Adrenal gland (tissue), 19 donors: ENCODE measurements at places on chromosomes 6 and 20.

DNA sequence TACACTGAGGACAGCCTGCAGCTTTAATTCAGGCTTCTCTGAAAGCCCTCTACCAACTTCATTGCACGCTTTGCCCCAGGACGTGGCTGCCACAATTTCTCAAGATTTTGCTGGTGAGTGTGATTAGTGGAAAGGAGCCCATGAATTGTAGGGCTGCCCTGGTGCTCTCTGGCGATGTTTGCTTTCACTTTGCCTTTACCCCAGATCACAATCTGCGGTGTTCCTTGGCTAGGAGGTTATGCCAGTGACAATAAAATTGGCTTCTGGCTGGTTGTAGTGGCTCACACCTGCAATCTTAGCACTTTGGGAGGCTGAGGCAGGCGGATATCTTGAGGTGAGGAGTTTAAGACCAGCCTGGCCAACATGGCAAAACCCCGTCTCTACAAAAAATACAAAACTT is 139.3 kb downstream of the FOXC1 start:
- DNase-seq, result no peak

GRCh38 chr20:51535674-51536073 is 6.8 kb downstream of the NFATC2 start:
- DNase-seq, result no peak

GRCh38 chr20:45128099-45128498 is 3.8 kb upstream of the WFDC12 start:
- no peak for DNase-seq

- DNase-seq, result no peak
These were observed 107.7 kb upstream of the ATXN1 start for GRCh38 chr6:16868968-16869367.
